ENCODE measurements at places on chromosomes 7 and 10.
A peak's percentile ranks its signal among the peaks of the same experiment; 100 is the strongest.

GRCh38 chr7:157476654-157477549 lies 140.1 kb downstream of the DNAJB6 start:
- DNase-seq = no peak

DNA sequence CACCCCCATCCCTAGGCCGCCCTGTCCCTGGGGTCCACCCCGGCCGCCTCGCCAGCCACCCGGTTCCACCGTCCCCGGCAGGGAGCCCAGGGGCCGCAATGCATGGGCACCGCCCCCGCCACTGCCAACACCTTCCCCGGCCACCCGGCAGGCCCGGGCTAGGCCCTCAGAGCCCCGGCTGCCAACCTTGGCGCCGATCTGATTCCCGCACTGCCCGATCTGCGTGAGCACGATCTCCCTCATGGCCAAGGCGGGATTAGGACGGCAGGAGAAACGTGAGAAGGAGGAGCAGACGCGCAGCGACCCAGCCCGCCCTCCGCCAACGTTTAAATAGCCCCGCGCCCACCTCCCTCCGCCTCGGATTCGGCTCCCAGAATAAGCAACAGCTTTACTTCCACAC lies at the start of gene TUBB8:
TUBB8 (minus strand) TSS at position 301 of the 400 bp plus-strand sequence; CDS start at position 243, 58 bp downstream.
- no peak for DNase-seq

GRCh38 chr7:14552060-14552459 lies 350.5 kb downstream of the DGKB start:
- DNase-seq = no peak

- DNase-seq = no peak
These were observed 11.8 kb downstream of the EMX2 start for GRCh38 chr10:117554241-117554814.

DNA sequence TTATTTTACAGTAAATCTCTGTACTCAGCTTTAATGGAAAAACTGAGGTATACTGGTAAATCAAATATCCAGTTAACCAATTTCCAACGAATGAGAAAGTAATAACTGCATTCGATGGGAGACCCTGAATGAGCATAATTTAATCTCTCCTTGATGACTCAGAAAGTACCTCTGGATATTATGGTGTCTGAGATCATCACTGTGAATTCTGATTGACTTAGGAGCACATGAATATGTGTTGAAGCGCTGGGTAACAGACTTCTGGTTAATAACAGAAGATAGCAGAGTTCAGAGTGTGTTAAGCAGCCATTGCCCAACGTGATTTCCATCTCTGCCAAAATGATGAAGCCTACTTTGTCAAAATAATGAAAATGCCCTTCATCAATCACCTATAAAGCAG lies 116.6 kb downstream of the NRP1 start:
- DNase-seq = no peak

- no peak for DNase-seq
These were observed 154.8 kb downstream of the GRID1 start for GRCh38 chr10:86211691-86212390.

GRCh38 chr10:24360282-24361127 lies 151.6 kb downstream of the KIAA1217 start:
- peak; percentile 11 for DNase-seq

DNA sequence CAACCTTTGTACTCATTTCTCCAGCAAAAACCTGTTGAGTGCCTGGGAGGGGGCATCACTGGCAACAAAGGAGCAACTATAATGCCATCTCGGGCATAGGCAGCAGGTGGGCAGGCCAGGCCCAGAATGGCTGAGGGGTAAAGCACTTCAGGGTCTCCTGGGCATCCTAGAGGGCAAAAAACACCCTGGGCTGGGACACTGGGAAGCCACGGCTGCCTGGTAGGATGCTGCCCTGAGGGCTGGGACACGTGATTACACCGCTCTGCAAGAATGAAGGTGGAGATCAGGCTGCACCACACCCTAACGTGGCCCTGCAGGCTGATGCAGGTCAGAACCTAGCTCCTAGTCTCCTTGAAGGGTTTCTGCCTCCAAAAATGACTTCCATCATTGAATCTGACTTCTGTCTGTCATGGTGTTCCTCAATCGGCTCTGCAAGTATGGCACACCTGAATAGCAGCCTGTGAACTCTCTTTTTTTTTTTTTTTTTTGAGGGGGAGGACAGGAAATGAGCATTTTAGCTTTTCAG lies 4.5 kb upstream of the TRAPPC14 start:
- no peak for DNase-seq

- DNase-seq = no peak
These were observed 76.1 kb downstream of the SKIDA1 start for GRCh38 chr10:21449288-21449966.

DNA sequence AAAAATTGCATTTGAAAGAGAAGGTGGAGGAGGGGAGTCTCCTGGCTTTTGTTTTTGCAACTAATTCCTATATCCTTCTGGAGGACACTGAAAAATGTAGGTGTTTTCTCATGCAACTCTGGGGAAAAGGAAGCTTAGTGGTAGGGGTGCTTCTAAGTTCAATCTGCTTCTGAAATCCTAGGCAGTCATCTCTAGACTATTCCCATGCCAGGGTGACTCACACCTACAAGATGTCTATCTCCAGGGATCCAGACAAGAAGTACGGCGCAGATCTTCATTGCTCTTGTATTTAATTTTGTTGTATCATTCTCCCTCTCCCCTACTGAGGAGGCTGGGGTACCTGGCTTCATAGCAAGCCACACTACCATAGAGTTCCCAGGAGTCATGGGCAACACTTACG lies 258.8 kb downstream of the PHF14 start:
- DNase-seq = no peak
